ENCODE measurements at places on chromosomes 4 and X. TPM values are rescaled to one million over a fixed set of nuclear protein-coding genes. Genes with fewer than 3 reads are reported as not detected.

CDKL2 gene
- 0.11 TPM for total RNA-seq

RHOXF1 gene
- total RNA-seq = not detected

ARHGEF9 gene
- total RNA-seq = 48.1 TPM

GRCh38 chr4:9764155-9764696 is 17.2 kb upstream of the DRD5 start:
- no peak for DNase-seq

- DNase-seq = no peak
Observed at GRCh38 chr4:44760142-44760898, 34.0 kb upstream of the GNPDA2 start.

DNA sequence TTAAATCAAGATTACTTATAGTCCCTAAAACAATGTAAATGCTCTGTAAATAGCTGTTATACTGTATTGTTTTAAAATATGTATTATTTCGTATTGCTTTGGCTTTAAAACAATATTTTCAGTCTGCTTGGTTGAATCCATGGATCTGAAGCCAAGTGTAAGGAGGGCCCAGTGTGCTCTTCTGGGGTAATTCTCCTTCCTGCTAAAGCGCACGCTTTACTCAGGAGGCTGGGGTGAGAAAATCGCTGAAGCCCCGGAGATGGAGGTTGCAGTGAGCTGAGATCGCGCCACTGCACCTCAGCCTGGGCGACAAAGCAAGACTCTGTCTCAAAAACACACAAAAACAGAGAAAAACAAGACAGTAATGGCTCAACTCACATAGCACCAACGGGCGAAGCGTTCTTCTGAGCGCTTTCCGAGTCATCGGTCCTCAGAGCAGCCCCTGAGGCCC is 391 bp upstream of the IDUA start:
- no peak for DNase-seq

DNA sequence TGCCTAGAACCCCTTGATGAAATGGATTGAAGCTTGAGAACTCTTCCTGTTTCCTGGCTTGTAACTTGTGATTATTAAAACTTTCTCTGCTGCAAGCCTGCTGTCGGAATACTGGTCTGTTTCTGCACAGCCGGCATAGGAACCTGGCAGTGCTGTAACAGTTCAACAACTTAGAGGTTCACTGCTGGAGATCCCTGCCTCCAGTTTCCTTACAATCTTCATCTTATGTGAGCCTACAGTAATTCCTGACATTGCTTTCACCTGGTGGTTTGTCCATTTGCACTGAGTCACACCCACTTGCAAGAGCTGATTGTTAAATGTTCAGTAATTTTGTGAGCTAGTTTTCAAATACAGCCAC is 1.3 kb upstream of the SEPSECS start:
- no peak for DNase-seq

All from left ventricle myocardium inferior (tissue), 1 donor.